ENCODE measurements at places on chromosomes 6 and 20. TPM values are rescaled to one million over a fixed set of nuclear protein-coding genes. Genes with fewer than 3 reads are reported as not detected.

Gene GNL1
- total RNA-seq = 33.2 TPM

DNA sequence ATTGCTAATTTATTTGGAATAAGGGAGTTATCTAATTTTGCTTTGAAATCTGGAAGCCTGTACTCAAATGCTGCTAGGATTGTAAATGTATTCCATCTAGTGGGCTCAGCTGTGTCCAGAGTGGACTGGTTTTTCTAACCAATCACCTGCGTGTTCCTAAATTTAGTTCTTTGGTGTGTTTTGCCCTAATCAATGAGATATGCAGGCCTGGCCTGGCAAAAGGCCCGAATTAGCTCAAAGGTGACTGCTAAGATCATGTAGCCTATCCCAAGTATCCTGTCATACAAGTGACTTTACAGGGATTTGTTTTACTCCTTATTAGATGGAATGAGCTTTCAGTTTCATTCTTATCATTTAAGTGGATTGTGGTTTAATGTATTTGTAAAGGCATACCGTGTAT, 51.3 kb upstream of the ARMC2 start:
- DNase-seq = no peak

DNA sequence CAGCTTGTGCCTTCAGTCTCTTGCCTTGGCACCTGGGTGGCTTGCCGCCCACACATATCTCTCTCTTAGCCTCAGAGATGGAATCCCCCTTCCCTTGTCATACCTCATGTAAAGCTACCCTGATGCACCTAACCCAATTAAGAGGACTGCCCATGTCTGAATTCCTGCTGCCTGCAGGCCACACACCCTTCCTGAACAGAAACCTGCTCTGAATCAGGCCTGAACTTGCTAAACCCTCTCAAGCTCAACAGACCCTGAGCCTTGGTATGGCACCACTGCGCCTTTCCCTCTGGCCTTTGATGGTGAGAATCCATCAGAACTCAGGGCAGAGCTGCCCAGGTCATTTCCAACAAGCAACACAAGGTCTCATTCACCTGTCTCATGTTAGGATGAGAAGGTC, 5.2 kb downstream of the RAET1G start:
- DNase-seq = no peak

DNA sequence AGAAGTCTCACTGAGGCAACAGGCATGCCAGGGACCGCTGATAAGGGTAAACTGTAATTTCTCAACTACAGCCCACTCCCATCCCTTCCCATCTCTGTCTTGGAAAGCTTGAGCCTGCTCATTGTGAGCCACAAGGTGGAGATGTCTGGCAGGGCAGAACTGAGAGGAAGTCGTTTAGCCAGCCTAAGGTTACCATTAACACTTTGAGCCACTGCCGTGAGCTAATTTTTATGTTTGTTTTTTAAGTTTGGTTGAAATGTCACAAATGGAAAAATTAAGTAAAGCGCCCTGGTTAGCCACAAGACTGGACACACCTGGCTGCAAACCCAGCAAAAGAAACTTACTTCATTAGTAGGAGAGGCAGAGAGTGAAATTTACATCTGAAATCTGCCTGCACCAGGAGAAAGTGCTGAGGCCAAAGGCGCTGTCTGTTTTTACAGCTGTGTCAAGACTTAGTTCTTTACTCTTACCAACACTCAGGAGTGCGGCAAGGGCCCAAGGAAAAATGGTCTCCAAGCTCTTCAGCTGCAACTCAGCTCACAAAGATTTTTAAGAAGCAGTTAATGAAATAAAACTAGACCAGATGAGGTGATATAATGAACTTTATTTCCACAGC, 50.0 kb upstream of the FAM83C start:
- no peak for DNase-seq

DNA sequence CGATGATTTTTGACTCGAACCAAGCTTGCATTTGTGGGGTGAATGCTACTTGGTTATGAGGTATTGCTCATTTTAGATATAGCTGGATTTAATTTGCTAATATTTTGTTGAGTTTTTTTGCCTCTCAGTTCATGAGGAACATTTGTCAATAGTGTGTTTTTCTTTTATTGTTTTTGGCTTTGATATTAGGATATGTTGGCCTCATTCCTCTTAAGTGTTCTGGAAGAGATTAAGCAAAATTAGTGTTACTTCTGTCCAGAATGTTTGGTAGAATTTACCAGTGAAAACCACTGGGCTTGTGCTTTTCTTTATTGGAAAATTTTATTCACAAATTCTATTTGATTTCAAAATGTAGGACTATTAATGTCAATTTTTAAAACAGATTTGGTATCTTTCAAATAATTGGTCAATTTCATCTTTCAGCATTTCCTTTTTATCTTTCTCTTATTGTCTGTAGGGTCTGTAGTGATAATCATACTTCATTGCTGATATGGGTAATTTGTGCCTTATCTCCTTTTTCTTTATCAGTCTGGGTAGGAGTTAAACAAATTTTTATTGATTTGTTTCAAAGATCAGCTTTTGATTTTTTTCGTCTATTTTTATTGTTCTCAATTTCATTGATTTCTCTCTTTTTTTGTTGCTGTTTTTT, 14.1 kb downstream of the AIG1 start:
- DNase-seq = no peak

DNA sequence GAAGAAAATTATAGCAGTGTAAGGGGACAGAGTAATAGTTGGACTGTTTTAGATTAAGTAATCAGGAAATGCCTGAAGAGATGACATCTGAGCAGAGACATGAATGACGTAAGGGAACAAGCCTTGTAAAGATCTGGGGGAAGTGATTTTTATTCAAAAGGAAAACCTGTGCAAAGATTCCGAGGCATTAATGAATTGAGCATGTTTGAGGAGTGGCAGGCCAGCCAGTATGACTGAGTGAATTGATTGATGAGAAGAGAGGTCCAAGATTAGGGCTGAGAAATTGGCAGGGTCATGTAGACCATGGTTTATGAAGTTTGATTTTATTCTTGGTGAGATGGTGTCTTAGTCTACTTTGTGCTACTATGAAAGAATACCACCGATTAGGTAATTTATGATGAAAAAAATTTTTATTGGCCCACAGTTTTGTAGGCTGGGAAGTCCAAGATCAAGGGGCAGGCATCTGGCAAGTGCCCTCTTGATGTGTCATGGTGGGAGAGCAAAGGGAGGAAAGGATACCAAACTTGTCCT, 95.1 kb downstream of the LIN28B start:
- no peak for DNase-seq

DNA sequence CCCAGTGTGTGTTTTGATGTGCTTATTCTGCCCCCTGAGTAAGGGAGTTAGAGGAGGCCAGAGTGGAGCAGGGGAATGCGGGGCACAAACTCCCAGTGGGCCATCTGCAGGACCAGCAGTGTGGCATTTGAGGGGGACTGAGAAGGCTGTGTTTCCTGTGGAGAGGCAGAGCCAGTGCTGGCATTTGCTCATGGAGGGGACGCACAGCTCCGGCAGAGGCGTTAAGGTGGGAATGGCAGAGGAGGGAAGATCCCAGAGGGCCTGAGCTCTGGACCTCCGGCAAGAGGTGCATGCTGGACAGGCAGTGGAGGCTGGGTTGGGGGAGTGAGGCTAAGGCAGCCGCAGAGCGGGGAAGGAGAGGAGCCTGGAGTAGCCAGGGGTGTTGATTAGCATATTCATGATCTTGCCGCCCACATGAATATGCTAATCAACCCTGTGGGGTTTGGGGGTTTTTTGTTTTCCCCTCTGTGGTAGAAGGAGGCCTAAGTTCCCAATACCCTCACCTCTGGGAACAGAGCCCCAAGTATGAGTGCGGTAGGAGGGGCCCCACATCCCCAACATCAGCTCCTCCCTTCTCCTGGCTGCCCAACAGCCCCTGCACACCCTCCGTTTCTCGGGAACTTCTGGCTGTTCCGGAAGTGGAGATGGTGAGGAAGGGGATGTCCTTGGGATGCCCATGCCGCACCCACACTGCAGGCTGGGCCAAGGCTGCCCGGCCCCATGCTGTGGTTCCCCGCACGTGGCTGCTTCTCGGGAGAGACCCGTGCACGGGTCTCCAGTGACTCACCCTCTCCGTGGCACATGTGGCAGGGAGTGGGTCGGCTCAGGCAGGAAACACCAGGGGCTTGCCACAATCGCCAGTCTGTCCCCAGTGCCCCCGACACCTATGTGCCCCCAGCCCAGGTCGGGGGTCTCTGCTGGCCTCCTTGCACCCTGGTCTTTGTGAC, 33.8 kb downstream of the DLGAP4 start:
- DNase-seq = no peak

Gene RAET1G
- total RNA-seq = not detected

DNA sequence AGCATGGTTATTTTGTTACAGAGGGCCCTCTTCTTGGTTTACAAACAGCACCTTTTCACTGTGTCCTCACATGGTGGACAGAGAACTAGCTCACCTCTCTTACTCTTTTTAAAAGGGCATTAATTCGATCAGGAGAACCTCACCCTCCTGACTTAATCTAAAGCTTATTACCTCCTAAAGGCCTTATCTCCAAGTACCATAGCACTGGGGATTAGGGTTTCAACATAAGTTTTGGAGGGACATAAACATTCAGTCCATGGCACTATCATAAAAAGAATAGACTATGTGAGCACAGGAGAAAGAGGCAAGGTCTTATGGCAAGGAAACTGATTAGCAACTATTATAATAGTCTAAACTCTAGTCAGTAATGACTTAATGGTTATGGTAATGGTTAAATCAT, 736.2 kb upstream of the ADGRB3 start:
- no peak for DNase-seq

DNA sequence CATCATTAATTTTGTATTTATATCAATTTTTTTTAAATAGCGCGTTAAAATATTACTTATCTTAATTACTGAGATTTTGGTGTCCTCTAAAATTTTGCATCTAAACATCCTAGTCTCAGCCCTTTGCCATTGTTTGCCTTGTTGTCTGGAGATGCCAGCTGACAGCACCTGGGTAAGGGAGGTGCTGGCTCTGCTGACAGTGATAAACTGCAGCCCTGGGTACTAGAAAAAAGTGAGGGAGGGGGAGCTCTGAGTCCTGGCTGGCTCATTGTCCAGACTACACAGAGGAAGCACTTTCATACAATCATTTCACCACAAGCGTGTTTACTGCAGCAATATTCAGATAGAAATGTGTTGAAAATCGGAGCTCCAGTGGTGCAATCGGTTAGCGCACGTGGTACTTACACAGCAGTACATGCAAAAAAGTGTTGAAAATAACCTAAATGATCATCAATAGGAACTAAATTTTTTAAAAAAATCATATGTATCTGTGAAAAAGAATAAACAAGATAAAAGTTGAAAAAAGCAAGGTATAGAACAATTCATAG, 18.5 kb upstream of the UBR2 start:
- no peak for DNase-seq
